ENCODE measurements at places on chromosomes 16 and 17.

GRCh38 chr17:44268709-44269534 is 987 bp upstream of the SLC4A1 start:
- DNase-seq, result no peak

GRCh38 chr17:50498021-50498874 is 10.0 kb upstream of the MYCBPAP start:
- no peak for DNase-seq

GRCh38 chr16:68234188-68235107 is 1.5 kb downstream of the ESRP2 start:
- DNase-seq, result no peak

DNA sequence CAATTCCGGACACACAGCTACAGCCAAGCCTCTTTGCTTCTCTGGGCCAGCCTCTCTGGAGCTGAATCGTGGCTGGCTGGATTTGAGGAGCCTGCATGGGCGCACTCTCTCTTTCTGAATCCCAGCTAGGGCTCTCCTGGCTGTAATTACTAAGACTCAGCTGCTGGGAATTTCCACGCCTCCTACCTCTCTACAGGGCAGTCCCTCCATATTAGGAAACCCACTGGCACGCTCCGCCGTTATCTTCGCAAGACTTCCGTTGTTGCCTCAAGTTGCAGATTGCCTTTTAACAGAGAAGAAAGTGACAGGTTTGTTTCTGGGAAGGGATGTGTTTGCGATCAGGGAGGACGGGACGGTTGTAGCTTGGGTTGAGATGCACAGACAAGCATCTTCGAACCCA is 188.4 kb upstream of the NLRP1 start:
- no peak for DNase-seq

DNA sequence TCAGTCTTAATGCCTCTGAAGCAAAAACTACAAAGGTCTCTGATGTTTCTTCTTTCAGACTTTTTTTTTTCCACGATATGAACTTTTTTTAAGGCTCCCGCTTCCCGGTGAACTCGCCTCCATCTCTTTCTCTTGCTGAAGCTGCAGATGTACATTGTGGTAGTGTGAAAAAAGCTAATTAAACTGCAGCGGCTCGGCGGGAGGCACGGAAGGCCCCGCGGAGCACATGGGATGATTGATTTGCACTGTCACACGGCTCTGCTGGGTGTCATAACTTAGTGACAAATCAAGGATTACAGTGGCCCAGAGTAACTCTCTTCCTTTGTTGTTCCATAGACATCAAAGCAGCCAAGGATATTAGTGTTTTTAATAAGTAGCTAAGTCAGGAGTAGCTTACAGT is 196.3 kb downstream of the AXIN2 start:
- no peak for DNase-seq
